ENCODE measurements at places on chromosomes 4 and X.

DNA sequence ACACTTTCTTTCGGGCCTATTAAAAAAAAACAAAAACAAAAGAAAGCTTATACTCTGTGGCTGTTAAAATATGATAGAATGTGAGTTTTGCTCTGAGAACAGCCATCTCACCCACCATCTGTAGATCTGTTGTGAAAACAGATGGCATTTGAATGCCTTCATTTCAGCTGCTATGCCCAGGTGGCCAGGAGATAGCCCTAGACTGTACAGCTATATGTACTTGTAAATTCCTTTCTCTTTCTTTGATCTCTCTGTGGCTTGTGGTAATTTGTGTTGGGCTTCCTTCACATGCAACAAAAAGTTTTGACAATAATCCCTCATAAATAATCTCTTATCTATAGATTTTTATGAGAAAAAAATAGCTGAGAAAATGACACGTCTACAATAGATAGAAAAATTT is 38.1 kb downstream of the PNPLA4 start:
- DNase-seq: no peak

- no peak for DNase-seq
Observed at GRCh38 chr4:113026556-113026955, 22.9 kb upstream of the ANK2 start.

DNA sequence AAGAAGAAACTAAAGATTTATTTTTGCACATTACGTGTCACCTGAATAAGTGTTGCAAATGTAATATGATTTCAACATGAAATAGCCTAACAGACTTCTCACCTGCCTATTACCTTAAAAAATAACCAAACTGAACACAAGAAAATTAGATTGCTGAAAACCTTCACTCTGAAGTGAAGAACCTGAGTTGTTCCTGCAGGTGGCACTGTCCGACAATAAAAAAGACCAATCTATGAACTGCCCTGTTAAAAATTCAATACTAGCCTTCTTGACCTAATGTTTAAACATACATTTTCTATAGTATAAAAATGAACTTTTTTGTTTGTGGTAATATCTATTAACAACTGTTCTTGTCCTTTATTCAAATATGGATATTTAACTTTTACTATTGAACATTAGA is 69.2 kb upstream of the PNPLA4 start:
- DNase-seq: no peak

GRCh38 chrX:149467461-149467860 is 37.6 kb downstream of the IDS start:
- no peak for DNase-seq

GRCh38 chrX:16882169-16882568 is 12.0 kb upstream of the RBBP7 start:
- no peak for DNase-seq

- DNase-seq: no peak
Observed at GRCh38 chr4:124019749-124020549, 623.4 kb downstream of the SPRY1 start.

- DNase-seq: no peak
Observed at GRCh38 chr4:67713529-67714247, 12.7 kb upstream of the UBA6 start.

DNA sequence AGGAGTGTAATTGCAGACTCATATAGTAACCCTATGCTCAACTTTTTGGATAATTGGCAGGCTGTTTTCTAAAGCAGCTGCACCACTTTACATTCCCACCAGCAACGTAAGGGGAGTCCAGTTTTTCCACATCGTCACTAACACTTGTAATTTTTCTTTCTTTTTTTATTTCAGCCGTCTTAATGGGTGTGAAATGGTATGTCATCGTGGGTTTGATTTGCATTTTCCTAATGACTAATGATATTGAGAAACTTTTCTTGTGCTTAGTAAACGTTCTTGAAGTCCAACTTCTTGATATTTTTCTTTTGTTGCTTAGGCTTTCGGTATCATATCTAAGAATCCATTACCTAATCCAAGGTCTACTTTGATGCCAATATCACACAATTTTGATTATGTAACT is 95.3 kb upstream of the IL1RAPL1 start:
- DNase-seq: no peak

DNA sequence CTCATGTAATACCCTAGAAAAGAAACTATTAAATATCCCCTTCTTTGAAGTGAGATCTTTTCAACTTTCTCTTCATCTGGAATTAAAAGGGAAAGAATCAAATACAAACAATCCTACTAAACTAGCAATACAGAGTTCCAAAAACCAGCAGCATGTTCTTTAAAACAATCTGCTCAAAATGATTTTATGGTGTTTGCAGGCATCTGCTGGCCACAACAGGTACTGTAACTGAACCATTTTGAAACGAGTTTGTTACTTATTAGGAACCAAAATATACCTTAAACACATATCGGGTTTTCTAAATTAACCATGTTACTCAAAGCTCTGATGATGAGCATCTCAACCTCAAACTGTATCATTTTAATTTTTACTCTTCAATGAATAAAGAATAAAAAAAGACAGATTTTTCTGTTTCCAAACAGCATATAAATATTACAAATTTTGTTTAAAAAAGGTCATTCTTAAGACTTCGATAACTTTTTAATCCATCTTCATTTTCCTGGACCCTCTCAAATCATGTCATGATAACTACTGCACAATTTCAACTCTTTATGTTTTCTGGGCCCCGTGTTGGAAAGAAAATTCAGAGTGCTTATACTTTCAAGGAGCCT is 56.5 kb downstream of the ARAP2 start:
- no peak for DNase-seq

DNA sequence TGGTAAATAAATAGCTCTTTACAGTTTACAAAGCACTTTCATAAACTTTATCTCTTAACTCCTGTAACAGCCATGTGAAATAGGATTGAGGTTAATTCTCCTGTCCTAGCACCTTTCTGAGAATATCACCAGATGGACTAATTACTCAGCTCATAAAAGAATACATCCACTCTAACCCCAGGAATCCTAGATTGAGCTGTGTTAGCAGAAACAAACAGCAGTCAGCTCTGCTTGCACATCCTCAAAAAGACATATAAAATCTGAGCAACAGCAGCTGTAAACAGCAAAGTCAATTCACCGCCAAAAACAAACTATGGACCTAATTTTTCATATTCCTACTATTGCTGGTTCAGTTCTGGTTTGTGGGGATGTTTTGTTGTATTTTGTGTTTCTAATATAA is 182.8 kb downstream of the QDPR start:
- no peak for DNase-seq

DNA sequence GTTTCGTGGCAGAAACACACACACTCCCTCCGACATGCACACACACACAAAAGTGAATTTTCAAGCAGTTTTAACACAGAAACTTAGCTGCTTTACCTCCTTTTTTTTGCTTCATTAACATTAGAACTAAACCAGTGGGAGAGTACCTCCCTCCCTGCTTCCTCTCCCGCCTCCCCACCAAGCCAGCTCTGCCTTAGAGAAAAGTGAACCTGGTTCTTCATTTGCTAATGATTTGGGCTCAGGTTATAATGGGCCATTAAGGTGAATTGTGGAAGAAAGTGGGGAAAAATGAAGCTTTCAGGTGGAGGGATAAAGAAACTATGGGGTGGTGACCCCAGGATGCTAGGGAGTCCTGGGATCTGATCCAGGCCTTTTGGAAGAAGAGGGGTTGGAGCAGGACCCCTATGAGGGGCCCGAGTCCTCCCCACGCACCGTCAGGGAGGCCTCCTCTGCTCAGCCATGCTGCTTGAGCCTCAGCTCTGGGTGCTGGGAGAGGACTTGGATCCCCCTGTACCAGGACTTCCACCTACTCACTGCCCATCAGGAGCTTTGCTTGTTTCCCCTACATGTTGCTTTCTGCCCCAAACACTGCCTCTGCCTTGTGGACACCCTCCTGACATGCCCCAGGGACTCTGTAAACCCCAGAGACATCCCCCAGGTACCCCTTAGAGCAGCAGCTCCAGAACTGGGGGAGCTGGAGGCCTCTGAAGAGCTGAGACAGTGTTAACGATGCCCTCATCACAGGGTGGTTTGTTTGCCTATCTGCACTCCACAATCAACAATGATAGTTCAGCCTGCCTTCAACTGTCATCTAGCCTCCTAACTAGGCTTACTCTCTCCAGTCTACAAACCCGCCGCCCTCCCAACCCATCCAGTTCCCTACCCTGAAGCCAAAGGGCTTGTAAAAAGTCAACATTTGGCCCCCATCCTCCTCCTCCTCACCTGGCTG is 6.5 kb upstream of the JADE1 start:
- no peak for DNase-seq

DNA sequence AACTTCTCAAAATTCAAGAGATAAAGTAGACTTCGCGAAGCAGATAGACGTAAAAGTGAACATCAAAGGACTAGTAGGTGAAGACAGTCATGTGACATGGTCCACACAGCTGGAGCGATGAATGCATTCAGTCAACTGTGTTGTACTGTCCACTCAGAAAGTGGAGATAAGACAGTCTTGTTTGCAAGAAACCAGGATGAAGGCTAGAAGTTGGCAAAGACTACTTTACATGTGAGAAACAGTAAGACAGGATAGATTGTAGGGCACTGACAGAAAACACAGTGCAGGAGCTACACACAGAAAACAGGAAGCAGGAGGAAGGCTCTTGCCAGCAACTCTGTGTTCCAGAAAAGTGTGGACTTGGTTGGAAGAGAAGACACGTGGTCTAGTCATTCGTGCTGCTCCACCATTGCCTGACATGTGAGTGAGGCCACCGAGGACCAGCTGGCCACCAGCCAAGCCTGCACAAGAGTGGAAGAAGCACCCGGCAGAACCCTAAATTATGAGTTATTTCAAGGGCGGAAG is 78.9 kb downstream of the FAT1 start:
- no peak for DNase-seq

DNA sequence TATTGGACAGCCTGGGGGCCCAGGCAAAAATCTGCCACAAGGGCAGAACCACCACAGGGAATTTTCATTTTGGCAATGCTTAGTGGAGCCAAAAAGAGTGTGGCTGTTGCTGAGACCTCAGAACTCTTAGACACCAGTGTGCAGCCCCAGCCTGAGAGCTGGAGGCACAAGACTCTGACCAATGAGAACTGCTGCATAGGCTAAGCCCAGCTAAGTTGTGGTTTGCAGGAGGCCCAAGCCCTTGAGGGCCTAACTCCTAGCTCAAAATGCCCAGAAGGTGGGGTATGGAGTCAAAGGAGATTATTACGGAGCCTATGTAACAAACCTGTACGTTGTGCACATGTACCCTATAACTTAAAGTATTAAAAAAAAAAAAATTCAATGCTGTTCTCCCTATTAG is 296.7 kb downstream of the TRAM1L1 start:
- no peak for DNase-seq

- no peak for DNase-seq
Observed at GRCh38 chr4:83850435-83850834, 314.5 kb downstream of the GPAT3 start.

DNA sequence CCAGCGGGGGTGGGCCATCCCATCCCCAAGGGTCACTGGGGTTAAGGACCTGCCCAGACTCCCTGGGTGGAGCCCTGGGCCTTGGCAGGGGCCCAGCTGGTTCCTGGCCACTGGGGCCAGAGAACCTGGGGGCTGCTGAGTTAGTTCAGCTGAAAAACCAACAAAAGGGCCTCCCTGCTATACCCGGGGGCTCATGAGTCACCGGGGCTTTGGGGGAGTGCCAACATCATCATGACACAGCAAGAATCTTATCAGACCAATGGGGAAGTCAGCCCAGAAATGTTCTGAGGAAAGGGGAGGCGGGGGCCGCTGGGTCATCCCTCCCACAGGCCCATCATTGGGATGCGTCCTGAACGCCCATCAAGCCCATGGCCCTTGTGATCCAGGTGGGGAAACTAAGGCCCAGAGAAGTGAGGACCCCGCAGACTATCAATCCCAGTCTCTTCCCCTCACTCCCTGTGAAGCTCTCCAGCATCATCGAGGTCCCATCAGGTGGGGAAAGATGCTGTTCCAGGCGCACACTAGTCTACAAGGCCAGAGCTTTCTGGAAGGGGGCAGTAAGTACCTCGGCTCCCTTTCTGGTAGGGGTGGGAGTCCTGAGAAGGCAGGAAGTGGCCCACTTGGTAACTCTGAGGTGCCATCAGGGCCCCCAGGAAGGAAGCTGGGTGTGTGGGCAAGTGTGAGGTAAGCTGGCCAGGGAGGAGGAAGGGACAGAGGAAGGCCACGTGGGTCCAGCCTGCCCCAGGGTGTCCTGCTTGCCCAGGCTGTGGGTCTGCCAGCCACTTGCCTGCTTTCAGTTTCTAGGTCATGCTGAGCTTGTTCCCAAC is 4.5 kb downstream of the G6PD start:
- no peak for DNase-seq

DNA sequence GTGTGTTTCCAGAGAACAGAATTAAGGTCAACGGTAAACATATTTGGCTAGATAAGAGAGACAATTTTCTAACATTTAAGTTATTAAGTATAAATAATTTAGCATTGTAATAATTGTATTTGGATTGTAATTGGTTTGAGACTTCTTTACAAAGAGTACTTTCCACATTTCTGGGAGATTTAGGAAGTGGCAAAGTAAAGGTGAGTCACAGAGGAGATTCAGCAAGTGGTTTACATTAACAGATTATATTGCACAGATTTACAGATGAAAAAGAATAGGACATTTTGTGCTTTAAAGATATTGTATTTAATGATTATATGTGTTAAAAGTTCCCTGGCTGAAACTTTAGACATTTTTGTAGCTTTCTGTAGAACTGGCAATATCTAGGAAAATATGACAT is 584.4 kb upstream of the AADAT start:
- DNase-seq: no peak

- no peak for DNase-seq
Observed at GRCh38 chr4:48116582-48116981, 17.5 kb downstream of the TXK start.

GRCh38 chr4:921830-922331 is 10.2 kb downstream of the GAK start:
- DNase-seq: no peak

DNA sequence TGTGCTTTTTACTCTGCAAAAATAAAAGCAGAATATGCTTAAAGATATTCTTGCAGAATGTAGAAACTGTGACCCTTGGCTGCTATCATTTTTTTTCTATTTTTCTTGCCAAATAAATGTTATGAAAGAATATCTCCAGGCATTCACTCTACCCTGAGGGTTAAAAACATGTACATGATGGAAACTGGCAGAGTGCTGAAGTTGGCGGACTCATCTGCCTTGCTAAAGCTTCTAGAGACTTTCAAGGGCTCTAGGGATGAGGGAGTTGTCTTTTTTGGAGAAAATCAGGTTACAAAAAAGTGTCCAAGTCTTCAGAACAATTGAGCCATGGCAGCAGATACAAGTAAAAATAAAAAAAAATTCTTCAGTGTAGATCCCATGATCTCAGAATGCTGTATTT is 40.5 kb upstream of the NRK start:
- DNase-seq: no peak

- DNase-seq: no peak
Observed at GRCh38 chr4:168724686-168725411, 228.0 kb downstream of the PALLD start.

- DNase-seq: no peak
Observed at GRCh38 chrX:39667191-39667590, 430.6 kb downstream of the BCOR start.

- no peak for DNase-seq
Observed at GRCh38 chr4:8560265-8561047, 19.7 kb upstream of the GPR78 start.

GRCh38 chr4:121200795-121201472 is 36.8 kb upstream of the TNIP3 start:
- DNase-seq: no peak

- DNase-seq: no peak
Observed at GRCh38 chr4:147844781-147845180, 112.9 kb downstream of the ARHGAP10 start.

- no peak for DNase-seq
Observed at GRCh38 chr4:177687117-177687516, 244.9 kb upstream of the AGA start.
